ENCODE measurements at places on chromosomes 13 and 19. TPM values are rescaled to one million over a fixed set of nuclear protein-coding genes. Genes with fewer than 3 reads are reported as not detected.

Gene KL
- total RNA-seq: 2.0 TPM

GRCh38 chr19:6099599-6099998 is 10.7 kb downstream of the RFX2 start:
- peak; percentile 51 for DNase-seq

GRCh38 chr19:46746281-46747057 is at the start of gene STRN4:
Gene STRN4, minus strand, starts transcription at chr19:46746450. Its CDS starts 20 bp downstream, at chr19:46746430.
- no peak for DNase-seq

- peak; percentile 62 for DNase-seq
These were observed 536 bp downstream of the FAM32A start for GRCh38 chr19:16185768-16186123.
